Karpas-422 (cell line): ENCODE measurements at places on chromosomes 4 and X. TPM values are rescaled to one million over a fixed set of nuclear protein-coding genes. Genes with fewer than 3 reads are reported as not detected.
A peak's percentile ranks its signal among the peaks of the same experiment; 100 is the strongest.

The FGB gene
- not detected in 2 replicates for total RNA-seq

The HPGD gene
- total RNA-seq, result not detected in 2 replicates

DNA sequence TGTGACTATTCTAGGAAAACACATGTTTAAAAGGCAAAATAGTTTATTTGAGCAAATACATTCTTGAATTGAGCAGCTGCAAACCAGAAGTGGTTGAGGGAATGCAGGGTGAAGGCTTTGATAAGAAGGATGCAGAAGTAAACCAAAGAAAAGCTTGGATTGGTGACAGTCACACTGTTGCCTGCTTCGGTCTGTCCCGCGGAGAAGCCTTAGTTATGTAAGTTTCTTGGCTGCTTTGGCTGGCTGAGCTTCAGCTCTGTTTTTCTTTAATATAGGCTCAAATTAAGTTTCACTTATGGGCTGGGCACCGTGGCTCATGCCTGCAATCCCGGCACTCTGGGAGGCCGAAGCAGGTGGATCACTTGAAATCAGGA lies 67.6 kb downstream of the FAM53A start:
- no peaks in the 10 kb centered on the region for H3K27me3 ChIP-seq
- H3K4me3 ChIP-seq, result no peak overlapping the region
- H3K27ac ChIP-seq, result no peak overlapping the region
- DNase-seq, result no peak

DNA sequence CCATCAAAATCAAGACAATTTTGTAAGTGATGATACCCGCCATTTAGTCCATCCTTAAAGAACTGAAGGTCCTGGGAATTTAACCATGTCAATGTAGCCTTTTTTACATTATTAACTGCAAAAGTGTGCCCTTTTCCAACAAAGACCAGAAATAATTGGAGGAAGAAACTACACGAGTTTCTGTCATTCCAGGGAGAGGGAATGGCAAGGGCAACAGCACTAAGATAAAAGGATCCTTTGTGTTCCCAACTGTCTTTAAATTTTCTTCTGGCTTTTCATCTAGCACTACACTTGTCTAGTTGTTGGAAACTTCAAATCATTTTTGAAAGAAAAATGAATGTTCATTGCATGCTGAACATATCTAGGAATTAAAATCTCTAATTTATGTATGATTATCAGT lies 286.2 kb downstream of the GALNTL6 start:
- no peak overlapping the region for H3K4me3 ChIP-seq
- DNase-seq, result no peak
- no peaks in the 10 kb centered on the region for H3K27me3 ChIP-seq
- H3K36me3 ChIP-seq, result no peaks in the 10 kb centered on the region

- no peak overlapping the region for H3K27ac ChIP-seq
- no peaks in the 10 kb centered on the region for H3K27me3 ChIP-seq
- peaks cover 23% of the 10 kb centered on the region for H3K36me3 ChIP-seq
- peak; percentile 91 for DNase-seq
- H3K4me1 ChIP-seq, result peaks cover 28% of the 10 kb centered on the region
Measured at GRCh38 chr4:145061318-145061920, 36.6 kb downstream of the ANAPC10 start.

GRCh38 chrX:46712764-46713163 lies 46.2 kb downstream of the SLC9A7 start:
- peak; percentile 44 for DNase-seq
- H3K36me3 ChIP-seq, result no peaks in the 10 kb centered on the region
- H3K27ac ChIP-seq, result no peak overlapping the region
- no peaks in the 10 kb centered on the region for H3K27me3 ChIP-seq
- H3K4me1 ChIP-seq, result peaks cover 14% of the 10 kb centered on the region

DNA sequence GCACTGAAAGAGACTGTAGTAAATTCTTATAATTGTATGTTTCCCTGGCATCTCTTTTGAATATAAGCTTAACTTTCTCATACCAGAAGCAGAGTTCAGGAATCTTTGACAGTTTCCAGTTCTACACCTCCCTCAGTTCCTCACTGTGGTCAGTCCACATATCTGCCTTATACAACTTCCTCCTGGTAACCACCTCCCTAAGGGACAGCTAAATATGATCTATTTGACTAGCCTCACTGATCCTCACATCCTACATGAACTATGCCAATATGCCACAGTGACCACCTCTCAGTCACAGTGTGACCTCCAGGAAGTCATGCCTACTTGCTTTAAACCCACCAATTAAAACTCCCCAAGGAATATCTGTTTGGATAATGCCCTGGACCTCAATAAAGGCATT lies 51.6 kb upstream of the HDAC8 start:
- H3K27ac ChIP-seq, result no peak overlapping the region
- no peak overlapping the region for H3K4me3 ChIP-seq
- no peaks in the 10 kb centered on the region for H3K4me1 ChIP-seq
- no peaks in the 10 kb centered on the region for H3K27me3 ChIP-seq
- no peak for DNase-seq

GRCh38 chrX:68588602-68589371 lies 58.7 kb upstream of the STARD8 start:
- no peak for DNase-seq
- no peaks in the 10 kb centered on the region for H3K36me3 ChIP-seq
- H3K27ac ChIP-seq, result no peak overlapping the region
- no peaks in the 10 kb centered on the region for H3K4me1 ChIP-seq

DNA sequence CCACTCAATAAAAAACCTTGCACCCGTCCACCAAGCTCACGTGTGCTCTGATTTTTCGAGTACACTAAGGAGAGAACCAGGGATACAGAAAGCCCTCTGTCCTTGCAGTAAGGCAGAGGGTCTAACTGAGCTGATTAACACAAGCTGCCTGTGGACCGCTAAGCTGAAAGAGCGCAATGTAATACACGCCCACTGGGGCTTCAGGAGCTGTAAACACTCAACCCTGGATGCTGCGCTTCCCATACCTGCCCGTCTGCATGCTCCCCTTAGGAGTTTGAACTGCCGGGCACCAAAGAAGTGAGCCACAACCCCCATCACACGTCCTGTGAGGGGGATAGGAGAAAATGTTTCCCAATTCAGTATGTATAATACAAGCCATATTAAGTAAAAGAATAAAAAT lies 664.8 kb downstream of the PCDH18 start:
- H3K27me3 ChIP-seq, result no peaks in the 10 kb centered on the region
- DNase-seq, result no peak
- H3K4me3 ChIP-seq, result no peak overlapping the region
- H3K4me1 ChIP-seq, result no peaks in the 10 kb centered on the region

DNA sequence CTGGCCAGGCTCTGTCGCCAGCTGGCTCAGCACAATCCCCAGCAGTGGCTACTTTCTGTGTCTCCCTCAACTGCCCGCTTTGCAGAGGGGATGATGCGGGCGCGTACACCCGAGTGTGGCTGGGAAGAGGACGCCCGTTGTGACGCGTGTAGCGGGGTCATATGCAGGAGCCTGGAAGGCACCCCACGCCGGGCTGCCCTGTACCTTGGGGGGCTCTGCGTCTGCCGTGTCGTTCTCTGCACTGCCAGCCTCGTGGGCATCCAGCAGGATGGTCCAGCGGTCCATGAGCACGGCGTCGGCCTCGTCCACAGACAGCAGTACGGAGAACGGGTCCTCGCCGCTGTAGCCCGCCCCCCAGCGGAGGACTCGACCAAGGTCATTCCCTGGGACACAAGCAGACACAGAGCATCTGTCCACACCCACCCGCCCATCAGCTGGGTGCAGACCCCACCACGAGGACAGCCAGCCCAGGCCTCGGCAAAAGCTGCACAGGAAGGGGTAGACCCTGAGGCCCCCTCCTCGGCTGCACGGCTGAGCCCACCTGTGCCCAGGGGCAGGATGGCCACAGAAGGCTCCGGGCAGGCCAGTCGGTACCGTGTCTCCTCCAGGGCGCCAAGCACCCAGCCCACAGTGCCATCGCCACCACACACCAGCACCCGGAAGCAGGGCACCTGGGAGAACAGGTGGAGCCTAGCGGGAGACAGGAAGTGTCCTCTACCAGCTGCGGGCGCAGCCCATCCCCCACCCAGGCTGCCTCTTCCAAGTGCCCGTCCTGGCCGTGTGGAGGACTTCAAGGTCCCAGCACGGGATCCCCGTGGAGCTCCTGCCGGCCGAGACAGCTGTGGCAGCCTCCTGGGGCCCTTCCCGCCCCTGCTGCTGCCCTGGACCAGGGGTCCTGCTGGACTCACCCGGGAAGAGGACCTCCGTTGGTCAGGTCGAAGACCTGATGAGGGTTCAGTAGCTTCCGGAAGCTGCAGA lies 10.8 kb downstream of the DGKQ start:
- H3K36me3 ChIP-seq, result no peaks in the 10 kb centered on the region
- DNase-seq, result no peak
- H3K27ac ChIP-seq, result no peak overlapping the region
- H3K4me1 ChIP-seq, result no peaks in the 10 kb centered on the region
- no peaks in the 10 kb centered on the region for H3K27me3 ChIP-seq
- no peak overlapping the region for H3K4me3 ChIP-seq

- H3K36me3 ChIP-seq, result no peaks in the 10 kb centered on the region
- DNase-seq, result no peak
- H3K4me1 ChIP-seq, result no peaks in the 10 kb centered on the region
- no peak overlapping the region for H3K4me3 ChIP-seq
- H3K27ac ChIP-seq, result no peak overlapping the region
Measured at GRCh38 chr4:148431401-148431800, 10.8 kb downstream of the NR3C2 start.
